ENCODE measurements at places on chromosomes 2 and 18.

- DNase-seq: no peak
Observed at GRCh38 chr2:72111061-72111460, 36.6 kb downstream of the CYP26B1 start.

- peak; percentile 88 for DNase-seq
Observed at GRCh38 chr2:236745420-236746210, 176.0 kb downstream of the ACKR3 start.

GRCh38 chr2:117771969-117772630, 42.4 kb upstream of the DDX18 start:
- peak; percentile 23 for DNase-seq

- DNase-seq: no peak
Observed at GRCh38 chr2:24816404-24816803, 23.2 kb downstream of the CENPO start.

- DNase-seq: peak; percentile 42
Observed at GRCh38 chr18:49019446-49020045, 68.8 kb upstream of the SMAD7 start.

DNA sequence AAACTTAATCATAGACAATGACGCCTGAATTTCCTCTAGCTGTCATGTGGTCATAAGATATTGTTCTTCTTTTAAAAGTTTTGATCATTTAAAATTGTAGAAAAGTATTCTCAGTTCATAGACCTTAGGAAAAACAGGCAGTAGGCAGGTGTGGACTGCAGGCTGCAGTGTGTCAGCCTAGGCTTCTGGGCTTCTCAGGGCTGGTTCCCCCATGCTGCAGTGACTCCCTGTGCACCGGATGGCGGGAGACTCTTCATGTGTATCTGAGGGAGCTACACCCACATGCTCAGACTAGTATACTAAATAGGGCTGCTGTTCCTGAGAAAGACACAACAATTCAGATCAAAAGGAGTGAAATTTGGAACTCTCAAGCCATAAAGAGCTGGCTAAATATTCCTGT, 72.4 kb downstream of the PXDN start:
- no peak for DNase-seq

- DNase-seq: no peak
Observed at GRCh38 chr2:121583555-121583954, 52.9 kb downstream of the RNU4ATAC start.

DNA sequence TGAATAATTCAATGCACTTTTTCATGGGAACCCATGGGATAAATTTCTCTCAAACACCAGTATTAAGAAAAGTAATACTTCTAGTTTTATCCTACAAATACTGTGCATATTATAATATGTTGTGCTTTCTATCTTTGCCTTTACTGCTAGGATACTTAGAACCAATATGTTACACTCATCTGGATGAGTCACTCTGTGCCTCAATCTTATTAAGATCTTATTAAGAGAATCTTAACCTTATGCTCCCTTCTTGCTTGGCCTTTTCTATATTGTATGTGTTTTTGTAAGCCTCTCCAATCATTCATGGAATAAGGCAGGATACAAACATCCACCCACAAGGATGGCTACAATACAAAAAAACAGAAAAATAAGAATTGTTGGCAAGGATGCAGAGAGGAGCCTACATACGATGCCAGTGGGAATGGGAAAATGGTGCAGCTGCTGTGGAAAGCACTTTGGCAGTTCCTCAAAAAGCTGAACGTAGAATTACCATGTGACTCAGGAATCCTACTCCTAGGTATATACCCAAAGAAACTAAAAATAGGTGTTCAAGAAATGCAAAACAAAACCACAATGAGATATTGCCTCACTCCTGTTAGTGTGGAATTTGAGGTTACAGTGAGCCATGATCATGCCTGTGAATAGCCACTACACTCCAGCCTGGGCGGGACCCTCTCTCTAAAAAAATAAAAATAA, 10.7 kb upstream of the TWSG1 start:
- peak; percentile 87 for DNase-seq

DNA sequence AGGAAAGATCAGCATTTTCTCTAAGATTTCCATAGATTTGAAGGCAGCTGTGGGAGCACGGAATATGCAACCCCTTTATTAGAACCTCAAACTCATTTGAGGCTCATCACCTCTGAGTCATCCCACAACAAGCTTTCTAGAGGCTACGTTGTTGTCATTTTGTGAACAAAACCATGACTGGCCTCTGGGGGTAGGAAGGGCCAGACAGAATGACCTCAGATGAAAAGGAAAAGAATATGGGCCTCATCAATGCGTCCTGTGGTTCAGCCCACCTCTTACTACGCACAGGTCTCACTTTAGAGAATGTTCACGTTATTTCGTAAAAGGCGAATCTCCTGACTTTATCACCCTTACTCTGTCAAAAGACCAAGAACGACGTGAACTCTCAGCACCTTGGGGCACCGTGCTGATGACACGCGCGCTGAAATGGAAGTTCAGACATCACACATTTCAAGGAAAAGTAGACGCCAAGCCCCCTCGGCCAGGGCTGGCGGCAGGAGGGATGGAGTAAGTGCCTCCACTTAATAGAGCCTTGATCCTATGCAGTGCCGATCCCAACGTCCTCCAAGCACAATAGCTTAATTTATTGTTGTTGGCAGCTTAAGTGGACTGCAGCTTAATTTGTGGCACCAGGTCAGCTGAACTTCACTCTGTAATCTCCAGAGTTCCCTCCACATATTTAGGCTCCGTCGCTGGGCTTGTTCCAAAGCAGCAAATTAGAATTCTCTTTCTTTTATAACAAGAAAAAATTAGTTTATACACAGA, 208.3 kb downstream of the EIPR1 start:
- peak; percentile 54 for DNase-seq

DNA sequence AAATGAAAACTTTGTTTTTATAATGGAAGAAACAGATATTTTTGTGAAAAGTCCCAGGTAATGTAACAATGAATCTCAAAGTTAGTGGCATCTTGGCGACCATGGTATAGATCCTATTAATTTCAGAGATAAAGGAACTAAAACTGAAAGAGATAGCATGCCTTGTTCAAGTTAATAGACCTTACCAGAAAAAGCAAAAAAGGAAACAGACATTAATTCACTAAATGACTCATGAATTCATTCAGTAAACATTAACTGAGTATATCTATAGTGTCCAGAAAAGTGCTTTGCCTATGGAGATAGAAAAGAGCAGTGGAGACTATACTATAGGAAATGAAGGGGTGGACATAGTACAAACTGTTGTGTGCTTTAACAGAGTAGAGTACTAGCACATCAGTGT, 763.3 kb downstream of the TRIB2 start:
- DNase-seq: no peak

- no peak for DNase-seq
Observed at GRCh38 chr2:24888177-24888576, 31.9 kb downstream of the ADCY3 start.

DNA sequence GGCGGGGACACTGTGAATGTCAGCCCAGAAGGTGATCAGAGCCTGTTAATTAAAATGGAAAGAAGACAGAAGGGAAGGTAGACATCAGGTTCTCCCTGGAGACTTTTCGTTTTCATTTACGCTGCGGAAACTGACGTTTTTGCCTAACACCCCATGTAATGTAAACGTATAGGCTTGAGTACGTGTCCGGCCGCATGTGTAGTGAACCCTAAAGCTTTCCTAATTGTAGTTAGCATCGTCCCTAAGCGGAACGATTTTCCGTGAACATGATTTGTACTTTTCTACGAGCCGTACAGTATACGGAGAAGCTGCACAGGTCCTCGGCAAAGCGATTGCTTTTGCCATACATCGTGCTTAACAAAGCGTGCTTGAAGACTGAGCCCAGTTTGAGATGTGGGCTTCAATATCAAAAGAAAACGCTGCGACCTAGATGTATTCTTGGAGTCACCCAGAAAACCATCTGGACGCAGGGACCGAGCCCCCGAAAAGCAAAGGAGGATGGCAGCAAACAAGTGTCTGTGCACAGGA, 284 bp downstream of the TIMM21 start:
- no peak for DNase-seq

DNA sequence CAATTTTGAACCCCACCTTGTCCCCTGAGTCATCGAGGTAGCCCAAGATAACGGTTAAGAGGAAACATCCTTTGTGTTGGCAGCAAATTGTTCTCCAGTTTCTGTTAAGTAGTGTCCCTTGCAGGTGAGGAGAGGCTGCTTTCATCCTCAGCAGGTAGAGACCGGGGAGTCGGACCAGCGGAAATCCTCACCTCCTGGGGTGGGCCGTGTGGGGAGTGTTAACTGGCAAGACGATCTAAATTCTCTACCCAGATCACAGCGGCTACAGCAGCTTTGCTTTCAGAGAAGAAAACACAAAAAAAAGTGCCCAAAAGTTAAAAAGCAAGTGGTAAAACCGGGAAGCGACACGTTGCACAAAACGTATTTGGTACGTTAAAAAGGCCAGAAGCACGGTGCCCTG, 63.2 kb downstream of the ADI1 start:
- DNase-seq: no peak

- DNase-seq: peak; percentile 73
Observed at GRCh38 chr18:68034296-68034695, 517.8 kb upstream of the DSEL start.

DNA sequence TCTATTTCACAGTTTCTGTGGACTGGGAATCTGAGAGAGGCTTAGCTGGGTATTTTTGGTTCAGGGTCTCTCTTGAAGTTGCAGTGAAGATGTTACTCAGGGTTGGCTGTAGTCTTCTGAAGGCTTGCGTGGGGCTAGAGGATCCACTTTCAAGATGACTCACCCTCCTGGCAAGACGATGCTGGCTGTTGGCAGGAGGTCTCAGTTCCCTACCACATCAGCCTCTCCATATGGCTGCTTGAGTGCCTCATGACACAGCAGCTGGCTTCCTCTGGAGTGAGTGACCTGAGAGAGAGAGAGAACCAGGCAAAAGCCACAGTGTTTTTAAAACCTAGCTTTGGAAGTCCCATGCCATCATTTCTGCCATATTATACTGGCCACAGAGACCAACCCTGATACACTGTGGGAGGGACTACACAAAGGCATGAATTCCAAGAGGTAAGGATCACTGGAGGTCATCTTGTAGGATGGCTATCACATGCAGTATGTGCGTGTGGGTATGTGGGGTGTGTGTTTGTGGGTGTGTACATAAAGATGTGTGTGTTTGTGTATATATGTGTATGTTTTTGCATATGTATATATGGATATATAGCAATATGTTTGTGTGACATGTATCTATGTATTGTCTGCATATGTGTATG, 25.1 kb downstream of the DNPEP start:
- DNase-seq: peak; percentile 96

GRCh38 chr2:122011493-122012270, 256.2 kb downstream of the TSN start:
- peak; percentile 16 for DNase-seq

GRCh38 chr2:239026711-239027361, 179.0 kb downstream of the TWIST2 start:
- DNase-seq: peak; percentile 30

DNA sequence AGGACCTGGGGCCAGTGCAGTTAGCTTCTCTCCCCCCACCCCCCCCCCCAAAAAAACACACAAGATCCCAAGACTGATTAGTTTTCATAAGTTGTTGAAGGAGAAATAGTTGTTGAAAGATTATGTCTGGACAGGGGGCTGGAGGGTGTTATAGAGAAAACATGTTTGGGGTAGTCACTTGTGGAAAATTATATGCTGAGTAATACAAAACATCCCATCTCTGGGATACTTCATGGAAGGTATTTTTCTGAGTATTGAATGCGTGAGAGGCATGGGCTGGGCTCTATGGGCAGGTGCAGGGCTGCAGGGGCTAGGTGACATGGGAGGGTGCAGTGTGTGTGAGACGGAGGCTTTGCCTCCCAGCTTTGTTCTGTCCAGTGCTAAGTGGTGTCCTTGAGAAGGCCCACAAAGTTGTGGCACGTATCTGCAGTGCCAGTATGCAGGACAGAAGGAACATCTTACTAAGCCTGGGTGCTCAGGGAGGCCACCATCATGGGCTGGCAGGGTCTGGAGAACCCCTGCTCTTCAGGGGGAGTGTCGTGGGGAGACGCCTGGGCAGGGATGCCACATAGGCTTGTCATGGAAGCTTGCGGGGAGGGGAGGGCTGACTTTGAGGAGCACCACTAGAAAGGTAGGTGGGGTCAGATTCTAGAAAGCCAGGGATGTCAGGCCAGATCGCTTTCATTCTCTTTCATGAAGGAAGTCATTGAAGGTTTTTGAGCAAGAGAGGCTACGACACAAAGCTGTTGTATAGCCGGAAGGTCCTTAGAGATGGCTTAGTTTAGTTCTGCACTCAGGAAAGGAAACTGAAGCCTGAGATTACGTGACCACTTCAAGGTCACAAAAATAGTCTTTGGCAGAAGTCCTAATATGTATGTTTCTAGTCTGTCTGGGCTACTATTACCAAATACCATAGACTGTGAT, 232.0 kb downstream of the LDLRAD4 start:
- DNase-seq: no peak

GRCh38 chr2:214217136-214217535, 193.7 kb upstream of the VWC2L start:
- no peak for DNase-seq

- DNase-seq: no peak
Observed at GRCh38 chr2:240970816-240971215, 27.6 kb upstream of the SNED1 start.

DNA sequence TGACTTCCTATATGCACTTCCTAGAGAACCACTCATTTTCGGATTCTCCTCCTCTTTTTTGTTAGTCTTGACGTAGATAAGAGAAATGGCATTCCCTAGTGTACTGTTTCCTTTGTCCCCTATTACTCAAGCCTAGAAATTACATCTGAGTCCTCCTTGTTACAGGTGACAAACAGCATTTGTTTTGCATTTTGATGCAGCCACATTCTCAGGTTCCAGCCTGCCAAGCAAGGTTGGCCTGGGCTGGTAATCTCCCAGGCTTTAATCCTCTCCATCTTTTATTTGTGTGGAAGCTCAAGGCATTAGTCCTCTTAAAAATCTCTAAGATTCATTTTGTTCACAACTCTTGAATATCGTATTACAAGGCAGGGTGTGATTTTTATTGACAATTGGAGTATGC, 318.0 kb upstream of the NRP2 start:
- DNase-seq: no peak

DNA sequence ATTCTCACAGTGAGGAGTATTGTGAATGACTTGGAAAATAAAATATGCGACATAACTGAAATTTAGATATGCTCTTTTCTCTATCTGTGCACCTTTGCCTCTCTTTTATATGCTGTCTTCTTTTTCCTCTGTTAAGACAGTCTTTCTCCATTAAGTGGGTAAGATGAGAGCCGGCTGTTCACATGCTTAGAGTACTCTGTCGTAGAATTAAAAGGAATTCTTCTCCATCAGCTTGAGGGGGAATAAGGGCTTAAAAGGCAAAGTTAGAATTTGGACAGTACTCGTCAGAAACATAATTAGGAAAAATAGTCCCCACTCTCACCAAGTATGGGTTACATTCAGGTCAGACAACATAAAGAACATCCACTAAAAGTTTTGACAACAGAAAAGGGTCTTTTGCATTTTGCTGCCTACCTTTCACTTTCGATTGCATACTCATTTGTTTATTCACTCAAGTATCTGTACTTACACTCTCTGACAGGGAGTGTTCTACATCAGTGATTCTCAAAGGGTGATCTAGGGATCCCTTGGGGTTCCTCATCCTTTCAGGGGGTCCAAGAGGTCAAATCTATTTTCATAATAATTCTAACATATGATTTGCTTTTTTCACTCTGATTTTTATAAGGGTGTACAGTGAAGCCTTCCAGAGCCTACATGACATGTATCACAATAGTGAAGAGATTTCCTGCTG, 48.0 kb downstream of the ARHGAP15 start:
- DNase-seq: no peak

All from fibroblast of upper back skin (primary cell).